ENCODE measurements at places on chromosomes 6 and 20.

GRCh38 chr6:86459978-86460377 lies 477.4 kb upstream of the HTR1E start:
- DNase-seq: no peak

GRCh38 chr20:50273601-50274491 lies 83.2 kb downstream of the CEBPB start:
- peak; percentile 73 for DNase-seq

DNA sequence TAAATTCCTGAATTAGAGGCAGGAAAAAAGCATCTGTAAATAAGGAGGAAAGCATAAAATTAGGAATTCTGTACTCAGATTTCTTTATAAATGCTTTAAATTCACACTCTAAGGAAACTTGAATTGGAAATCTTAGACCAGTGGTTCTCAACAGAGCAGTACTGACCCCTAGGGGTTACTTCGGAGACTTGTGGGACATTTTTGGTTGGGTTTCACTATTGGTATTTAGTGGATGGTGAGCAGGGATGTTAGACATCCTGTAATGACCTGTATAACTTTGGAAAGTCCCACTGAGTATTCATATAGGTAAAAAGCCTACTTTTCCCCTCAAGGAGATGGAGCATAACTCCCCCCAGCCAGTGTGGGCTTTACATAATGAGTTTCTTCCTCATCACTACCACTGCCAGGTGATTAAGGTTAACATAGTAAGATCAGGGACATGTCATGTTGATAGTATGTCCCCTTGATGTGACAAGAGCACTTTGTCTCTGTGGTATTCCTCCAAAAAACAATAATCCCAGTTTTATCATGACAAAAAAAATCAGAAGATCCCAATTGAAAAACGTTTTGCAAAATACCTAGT lies 31.0 kb downstream of the GLO1 start:
- DNase-seq: no peak

DNA sequence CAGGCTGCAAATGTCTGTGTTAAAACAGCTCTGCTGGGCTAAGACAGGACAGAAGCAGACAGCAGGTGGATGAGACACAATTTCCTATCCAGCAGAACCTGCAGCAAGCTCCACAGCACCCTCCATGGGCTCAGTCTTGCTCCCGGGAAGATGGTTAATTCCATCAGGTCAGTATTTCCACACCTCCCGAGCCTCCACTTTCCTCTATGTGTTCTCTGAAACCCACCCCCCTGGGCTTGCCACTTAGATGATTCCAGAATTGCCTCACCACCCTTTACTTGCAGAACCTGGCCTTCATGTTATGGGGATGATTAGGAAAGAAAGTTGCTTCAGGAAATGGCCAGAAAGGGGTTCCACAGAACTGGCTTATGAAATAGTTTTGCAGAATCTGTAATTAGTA lies 43.8 kb downstream of the ERMARD start:
- DNase-seq: peak; percentile 24

- DNase-seq: peak; percentile 99
Observed at GRCh38 chr6:125749173-125749864, at the start of gene HEY2. HEY2 (plus strand) TSS chr6:125749632; CDS start chr6:125749777, 145 bp downstream.

- no peak for DNase-seq
Observed at GRCh38 chr6:42110683-42111082, 31.7 kb downstream of the C6orf132 start.

DNA sequence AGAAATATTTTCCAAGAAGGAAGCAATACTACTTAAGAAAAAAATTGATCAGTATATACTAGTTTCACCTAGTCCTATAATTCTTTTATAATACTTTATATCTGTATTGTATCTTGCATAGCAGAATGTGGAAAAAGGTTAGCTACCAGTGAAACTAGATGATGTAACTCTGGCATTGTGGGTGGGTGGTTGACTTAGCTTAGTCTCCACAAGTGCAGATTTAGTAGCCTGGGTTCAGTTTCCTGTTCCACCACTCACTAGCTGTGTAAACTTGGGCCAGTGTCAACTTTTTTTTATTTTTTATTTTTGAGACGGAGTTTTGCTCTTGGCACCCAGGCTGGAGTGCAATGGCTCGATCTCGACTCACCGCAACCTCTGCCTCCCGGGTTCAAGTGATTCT lies 2.0 kb downstream of the MUC21 start:
- DNase-seq: no peak

GRCh38 chr6:156699017-156699421 lies 78.2 kb upstream of the ARID1B start:
- no peak for DNase-seq

- no peak for DNase-seq
Observed at GRCh38 chr6:147216915-147217314, 12.7 kb downstream of the STXBP5 start.

DNA sequence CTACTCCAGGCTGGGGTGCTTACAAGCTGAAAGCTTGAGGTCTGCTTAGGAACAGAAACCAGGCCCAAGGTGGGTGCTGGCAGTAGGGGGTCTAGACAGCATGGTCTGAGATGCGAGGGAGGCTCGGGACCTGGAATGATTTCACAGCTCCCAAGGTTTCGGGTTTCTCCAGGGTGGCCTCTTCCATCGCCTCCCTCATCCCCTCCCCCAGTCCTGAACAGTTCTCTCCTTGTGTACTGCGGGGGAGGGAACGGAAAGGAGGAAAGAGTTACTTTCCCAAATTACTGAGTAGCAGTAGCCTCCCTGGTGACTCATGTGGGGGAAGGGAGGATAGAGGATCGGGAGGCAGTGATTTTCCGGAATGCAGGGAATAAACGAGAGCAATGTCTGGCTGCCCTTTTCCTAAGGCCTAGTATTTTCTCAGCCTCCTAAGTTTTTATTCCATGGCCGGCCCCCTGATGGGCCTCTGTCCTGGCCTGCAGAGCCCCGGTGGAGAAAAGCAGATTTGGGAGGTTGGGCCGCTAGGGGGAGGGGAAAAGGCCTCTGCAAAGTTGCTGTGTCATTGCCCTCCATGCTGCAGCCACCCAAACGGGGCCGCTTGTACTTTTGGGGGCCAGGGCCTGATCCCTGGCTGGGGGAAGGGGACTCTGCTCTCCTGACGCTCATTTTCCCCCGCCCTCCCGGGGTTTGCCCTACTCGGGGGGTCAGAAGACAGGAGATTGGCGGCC lies 1.5 kb downstream of the BRD2 start:
- peak; percentile 85 for DNase-seq

DNA sequence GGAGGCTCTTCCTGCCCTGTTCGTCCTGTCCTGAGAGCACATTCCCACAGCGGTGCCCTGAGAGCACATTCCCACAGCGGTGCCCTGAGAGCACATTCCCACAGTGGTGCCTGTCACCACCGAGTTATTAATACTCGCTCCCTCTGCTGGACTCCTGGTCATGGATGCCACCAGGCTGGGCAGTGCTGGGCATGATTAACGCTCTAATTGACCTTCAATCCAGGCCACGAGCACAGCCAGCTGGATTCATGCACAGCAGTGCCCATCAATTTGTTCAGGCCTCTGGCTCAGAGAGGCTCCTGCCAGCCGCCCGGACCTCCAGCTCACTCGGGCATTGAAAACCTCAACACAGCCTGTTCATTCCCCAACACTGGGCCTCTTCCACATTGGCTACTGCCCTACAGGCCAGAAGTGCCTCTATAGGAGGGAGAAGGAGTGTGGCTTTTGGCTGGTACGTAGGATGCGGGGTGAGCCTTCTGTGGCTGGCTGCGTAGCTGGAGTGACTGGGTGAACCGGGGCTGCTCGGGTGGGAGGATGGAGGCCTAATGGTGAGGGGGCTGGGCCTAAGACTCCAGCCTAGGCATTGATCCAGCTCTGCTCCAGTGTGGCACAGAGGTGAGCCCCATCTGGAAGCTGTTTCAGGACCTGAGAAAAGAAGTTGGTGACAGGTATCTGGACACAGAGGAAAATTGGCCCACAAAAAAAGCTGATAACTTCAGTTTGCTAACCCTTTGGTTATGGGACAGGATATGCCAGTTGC lies 9.3 kb downstream of the IP6K3 start:
- peak; percentile 73 for DNase-seq

GRCh38 chr6:11194356-11195218 lies 37.9 kb downstream of the NEDD9 start:
- DNase-seq: no peak

DNA sequence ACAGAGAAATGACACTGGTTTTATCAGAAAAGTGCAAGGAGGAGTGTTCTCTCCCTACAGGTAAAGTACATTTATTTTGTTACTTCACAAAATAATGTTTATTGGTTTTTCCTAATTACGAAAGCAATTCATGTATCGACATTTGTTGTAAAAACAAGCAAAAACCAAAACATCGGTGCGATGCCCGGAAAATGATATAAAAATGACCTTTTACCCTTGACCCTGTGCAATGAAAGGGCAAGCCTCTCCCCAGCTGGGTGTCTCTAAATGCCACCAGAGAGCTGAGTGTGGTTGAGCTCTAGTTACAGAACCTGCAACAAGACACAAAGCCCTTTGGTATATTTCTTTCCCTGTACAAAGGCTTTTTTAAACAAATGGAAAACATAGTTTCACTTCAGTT lies 65.4 kb downstream of the CD164 start:
- DNase-seq: peak; percentile 52

DNA sequence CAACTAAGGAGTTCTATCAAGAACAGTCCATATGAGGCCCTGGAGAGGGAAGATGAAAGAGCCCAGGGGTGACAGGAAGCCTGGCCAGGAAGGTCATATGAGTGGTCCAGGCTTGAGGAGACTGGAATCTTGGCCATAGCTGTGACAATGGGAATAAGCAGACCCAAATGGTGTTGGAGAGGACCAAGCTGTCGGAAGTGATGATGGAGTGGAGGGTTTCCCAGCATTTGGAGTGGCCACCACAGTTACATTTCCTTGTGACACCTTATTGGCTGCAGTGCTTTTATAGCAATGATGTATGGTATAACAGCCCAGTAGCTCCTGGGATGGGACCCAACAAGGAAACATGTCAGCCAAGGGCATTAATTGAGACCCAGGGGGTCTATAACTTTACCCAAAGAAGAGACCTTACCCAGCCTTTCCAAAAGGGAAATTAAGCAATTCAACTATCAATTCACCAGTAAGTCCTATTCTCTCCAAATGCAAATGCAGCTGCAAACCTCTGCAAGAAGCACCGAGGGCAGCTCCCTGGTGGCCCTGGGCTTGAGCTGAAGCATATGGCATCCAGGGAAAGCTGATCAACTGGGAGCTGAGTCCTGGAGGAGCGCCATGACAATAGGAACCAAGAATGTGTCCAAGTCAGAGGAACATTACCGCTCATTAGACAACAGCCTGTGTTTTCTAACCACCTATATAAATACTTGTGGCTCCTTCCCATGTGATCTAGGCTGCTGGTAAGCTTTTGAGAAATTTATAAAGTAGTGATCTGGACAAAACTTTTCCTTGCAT lies 219.4 kb downstream of the SOD2 start:
- DNase-seq: no peak

DNA sequence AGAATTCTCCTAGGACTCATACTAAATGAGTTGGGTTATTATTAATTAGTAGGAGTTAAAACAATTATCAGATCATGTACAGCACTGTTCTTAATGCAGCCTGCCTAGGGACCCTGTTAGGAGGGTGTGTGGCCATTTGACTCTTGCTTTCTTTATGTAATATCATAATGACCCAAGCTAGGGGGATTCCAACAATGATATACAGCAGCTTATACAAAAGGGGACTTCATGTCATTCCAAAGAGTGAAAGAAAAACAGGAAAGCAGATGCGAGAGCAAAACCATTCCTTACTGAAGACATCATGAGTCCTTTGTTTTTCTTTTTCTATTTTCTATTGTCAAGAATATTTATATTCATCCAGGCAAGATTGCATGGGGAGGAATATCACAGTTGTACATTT lies 455.2 kb downstream of the PLCB1 start:
- DNase-seq: no peak

DNA sequence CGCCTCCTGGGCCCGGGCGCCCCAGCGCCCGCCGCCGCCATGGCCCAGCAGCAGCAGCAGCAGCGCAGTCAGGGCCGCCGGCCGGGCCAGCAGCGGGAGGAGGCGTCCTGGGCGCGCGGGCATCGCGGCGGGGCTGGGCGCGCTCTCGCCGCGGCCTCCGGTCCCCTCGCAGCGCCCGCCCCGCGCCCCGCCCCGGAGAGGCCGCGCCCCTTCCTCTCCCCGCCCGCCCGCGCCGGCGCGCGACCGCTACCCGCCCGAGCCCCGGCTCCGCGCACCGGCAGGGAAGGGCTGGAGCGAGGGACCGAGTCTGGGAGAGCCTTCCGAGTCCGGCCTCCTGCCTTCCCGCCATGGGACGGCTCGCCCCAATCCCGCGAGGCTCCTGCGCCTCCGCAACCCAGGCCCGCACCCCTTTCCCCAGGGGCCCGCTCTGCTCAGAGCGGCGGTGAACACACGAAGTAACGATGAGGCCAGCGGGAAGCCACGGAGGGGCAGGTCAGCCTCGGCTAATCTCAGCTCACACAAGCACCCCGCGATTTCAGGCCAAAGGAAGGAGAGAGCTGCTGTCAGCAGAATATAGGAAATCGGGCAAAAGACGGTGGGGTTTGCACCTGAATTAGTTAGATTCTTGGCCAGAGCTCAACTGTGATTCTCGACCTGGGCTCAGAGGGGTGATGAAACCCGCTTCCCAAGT lies at the start of gene TXNDC5:
Gene TXNDC5, minus strand, starts transcription at position 135 of the 691 bp plus-strand sequence. Its CDS starts 12 bp downstream, at position 123.
- peak; percentile 89 for DNase-seq

DNA sequence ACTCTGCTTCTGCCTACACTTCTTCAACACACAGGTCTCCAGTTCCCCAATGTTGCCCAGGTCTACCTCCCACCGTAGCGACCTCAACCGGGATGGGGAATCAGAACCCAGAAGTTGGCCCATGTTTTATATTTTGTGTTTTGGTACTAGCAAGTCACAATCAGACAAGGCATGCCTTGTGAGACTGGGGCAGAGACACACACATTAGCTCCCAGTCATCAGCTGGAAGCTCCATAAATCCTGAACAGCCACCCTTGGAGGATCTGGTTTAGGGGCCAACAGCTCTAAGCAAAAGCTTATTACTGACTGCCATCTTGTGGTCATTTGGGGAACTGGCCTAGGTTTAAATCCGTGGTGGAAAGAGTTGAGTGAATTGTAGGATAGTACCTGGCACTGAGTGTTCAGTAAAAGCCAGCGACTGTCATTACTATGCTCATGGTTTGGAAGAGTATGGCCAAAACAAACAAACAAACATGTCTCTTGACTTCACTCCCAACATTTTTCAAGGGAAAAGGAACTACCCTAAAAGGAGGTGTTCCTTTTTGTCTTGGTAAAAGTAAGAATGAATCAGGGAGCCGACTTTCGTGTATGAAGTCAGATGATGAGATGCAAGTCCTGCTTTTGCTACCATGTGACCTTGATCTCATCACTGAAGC lies 40.5 kb downstream of the PIM1 start:
- DNase-seq: peak; percentile 65

DNA sequence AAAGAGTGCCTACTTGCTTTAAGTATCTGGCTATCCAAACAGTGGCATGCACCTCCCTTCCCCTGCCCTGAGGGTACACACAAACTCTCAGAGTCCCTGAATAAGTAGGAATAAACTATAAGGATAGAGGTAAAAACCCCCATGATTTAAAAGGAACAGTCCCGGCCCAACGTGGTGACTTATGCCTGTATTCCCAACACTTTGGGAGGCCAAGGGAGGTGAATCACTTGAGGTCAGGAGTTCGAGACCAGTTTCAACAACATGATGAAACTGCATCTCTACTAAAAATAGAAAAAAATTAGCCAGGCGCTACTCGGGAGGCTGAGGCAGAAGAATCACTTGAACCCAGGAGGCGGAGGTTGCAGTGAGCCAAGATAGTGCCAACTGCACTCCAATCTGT lies 22.2 kb downstream of the SAMHD1 start:
- no peak for DNase-seq

GRCh38 chr6:116528780-116529179 lies 16.7 kb downstream of the TRAPPC3L start:
- DNase-seq: no peak

Measured in left lobe of liver (tissue), 2 donors.